ENCODE measurements at places on chromosomes 16 and 17.
A peak's percentile ranks its signal among the peaks of the same experiment; 100 is the strongest.

DNA sequence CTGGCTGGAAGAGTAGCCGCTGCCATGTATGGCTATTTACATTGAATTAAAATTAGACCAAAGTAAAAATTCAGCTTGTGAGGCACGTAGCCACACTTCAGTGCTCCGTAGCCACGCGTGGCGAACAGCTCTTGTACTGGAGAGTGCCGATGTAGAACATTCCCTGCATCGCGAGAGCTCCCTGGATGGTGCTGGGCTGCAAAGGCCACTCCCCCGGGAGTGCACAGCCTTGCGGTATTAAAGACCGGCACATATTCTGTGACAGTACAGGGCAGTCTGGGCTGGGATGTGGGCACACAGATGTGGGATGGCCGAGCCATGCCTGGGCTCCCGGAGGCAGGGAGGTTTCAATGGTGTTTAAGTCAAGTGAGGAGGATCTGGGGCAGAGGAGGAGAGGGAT lies 102.2 kb downstream of the CMIP start:
- no peak for DNase-seq

DNA sequence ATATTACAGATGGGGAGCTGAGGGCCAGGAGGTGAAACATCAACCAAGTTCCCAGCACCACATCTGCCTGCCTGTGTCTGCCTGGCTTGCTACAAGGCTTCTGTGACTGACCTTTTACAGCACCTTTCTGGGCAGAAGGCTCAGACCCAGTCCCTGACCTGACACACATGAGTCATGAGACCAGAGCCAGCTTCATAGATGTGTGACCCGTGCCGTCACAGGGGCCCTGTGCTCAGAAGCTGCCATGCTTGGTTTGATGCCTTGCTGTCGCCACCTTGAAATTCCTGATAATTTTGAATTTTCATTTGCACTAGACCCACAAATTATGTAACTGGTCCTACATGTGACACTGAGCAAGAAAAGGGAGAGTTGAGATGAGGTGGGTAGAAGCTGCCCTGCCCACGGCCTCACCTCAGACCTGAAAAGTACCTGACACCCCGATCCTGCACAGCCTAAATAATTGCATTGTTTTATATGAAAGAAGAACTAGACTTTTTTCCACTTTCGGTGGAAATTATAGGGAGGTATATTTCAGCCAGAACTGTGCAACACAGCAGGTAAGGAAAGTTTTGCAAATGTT lies 13.3 kb upstream of the PECAM1 start:
- no peak for DNase-seq

DNA sequence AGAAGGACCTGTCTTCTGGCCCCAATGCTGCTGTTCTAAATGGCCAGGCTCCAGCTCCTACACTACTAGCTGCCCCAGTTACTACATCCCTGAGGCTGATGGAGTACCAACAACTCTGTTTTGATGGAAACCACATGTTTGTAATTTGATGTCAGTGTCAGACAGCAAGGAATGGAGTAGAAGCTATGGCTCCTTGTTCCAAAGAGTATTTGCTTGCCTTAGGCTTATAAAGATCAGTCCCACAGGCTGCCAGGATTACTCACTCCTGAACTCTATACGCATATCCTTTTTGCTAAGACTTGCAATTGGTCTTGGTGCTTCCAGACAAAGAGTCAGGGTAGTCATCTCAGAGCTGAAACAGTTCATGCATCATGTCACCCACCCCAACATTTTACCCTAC lies 139.6 kb downstream of the HS3ST3A1 start:
- DNase-seq = no peak

DNA sequence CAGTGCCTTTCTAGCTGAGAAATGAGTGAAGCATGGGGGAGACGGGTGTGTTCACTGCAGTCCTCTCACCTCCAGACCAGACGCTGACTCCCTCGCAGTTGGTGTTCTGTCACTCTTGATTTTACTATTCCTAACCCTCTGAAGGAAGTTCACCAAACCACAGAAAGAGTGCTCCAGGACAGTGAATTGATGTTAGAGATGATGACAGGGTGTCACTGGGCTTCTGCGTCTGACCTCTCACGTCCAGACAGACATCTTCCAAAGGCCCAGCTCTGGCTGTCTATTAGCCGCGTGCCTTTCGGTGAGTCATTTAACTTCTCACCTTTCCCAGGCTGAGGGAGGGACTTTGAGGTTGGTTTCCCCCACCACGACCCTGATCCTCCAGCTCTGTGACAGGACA lies 8.2 kb downstream of the CRAMP1 start:
- DNase-seq = no peak

- no peak for DNase-seq
These were observed 27.5 kb downstream of the MPG start for GRCh38 chr16:105521-105920.

- no peak for DNase-seq
These were observed 42.6 kb upstream of the AXIN2 start for GRCh38 chr17:65604070-65604469.

DNA sequence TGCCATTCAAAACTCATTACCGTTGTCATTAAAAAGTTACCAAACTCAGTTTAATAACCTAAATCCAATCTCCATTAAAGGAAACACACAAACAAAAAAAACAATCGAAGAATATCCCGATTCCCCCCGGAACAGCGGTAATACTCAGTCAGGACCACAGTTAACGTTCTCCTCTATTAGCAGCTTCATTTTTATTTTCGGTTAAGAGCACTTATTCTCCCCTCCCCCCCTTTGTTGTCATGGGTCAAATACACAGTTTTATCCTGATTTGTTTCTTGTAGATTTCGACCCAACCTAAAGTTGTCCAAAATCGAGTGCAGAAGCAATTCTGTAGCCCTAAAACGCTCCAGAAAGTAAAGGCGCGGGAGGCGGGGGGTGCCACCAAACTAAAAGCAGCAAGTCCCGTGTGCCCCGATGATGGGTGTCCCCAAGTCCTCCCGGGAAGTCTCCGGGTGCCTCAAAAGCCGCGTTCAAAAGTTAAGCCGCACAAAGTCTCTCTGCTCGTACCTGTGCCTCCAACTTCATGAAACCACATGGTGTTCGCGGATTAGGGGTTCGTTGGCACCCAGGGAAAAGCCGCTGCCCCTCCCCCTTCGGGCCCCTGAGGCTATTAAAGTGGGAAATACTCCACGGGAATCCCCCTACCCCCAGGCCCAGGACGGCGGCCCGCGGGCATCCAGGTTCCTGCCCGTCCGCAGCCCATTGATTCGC lies 996 bp downstream of the SUMO2 start:
- DNase-seq = no peak

DNA sequence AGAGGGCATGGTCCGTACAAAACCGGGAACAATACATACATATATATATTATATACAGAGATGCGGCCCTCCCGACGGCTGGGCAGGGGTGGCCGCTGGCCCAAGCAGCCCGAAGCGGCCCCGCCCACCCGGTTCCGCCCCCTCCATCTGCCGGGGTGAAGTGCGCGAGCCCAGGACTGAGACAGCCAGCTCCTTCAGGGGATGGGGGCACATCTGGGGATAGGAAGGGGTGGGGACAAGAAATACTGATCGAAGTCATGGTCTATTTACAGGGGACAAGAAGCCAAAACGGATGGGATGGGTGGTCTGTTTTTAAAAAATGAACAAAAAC lies 3.8 kb upstream of the SAMD14 start:
- no peak for DNase-seq

DNA sequence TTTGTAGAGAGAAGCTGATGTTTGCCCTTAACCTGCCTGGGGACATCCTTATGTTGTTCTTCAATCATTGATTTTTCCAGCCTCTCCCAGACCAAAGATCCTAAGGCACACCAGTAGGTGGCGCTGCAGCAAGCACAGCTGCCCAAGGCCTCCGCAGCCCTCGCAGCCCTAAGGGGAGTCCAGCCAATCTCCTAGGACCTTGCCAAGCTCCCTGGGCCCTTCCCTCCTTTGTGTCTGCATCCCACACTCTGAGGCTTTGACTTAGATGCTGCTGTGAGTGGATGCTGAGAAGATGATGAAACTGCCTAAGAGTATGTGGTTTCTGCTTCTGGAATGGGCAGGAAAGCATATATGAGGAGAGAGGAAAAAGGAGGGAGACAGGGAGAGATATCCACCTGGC lies 47.1 kb downstream of the SPACA3 start:
- DNase-seq = no peak

DNA sequence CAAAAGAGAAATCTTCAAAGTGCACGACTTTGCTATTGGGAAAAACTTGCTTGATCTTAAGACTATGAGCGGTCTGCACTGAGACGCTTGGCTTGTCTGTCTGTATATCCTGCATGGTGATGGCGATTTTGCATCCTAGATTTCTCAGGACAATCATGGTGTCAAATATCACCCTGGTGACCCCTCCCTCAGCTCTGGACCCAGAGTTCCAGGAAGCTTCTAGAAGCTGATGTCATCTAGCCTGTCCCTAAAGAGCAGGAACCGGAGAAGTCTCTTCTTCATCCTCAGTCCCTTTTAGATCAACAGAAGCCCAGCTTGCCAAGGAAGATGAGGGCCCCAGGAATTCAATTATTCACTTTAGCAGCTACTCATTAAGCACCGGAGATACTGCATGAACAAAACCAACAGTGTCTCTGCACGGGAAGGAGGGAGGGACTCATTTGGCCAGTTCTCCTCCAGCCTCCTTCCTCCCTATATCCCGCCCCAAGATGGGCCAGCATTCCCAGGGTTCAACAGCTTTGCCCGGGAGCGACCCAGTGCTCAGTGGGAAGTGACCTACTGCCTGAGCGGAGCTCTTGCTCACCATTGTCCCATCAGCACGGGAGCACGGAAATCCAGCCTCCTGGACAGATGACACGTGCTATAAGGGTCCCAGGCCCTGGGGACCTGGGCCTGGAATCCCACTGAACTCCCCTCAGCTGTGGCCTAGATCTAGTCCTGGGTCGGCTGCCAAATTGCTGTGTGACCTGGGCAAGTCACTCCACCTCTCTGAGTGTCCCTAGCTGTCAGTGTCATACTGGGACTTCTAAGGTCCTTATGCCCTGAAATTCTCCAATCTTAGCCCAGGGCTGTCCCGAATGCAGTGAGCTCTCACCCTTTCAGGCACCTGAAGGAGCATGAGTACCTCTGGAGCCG lies 3.8 kb downstream of the EMP2 start:
- DNase-seq = no peak

DNA sequence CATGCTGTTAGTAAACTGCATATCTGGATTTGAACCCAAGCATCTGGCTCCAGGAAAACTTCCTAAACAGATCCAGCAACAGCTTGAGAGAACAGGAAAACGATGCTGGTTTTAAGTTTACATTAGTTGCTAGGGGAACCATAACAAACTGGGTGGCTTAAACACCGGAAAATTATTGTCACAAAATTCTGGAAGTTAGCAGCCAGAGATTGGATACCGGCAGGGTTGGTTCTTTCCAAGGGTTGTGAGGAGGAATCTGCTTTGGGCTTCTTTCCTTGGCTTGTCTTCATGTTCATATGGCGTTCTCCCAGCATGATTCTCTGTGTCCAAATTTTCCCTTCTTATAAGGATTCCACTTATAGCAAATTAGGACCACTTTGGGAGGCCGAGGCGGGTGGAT lies 276.9 kb upstream of the TOM1L1 start:
- no peak for DNase-seq

- DNase-seq = peak; percentile 11
These were observed 8.6 kb upstream of the ABCC3 start for GRCh38 chr17:50626037-50626574.

- DNase-seq = no peak
These were observed 18.4 kb downstream of the NPIPA1 start for GRCh38 chr16:14955546-14956231.

DNA sequence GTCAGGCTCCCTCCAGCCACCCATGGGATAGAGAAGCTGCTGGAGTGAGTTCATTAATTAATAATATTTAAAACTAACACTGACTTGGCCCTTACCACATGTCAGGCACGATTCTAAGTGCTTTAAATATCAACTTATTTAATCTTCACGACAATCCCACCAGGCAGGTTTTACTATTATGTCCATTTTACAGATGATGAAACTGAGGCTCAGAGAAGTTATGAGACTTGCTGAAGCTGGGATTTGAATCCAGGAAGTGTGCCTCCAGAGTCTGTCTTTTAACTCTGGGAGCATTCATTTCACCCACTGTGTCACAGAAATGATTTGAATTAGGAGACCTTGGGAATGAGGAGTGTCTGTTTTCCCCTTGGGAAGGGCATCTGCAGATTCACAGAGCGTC lies 8.8 kb downstream of the SPNS3 start:
- DNase-seq = no peak

GRCh38 chr17:37110746-37111145 lies 162.0 kb downstream of the AATF start:
- DNase-seq = no peak

GRCh38 chr16:1044460-1045309 lies 27.9 kb upstream of the SSTR5 start:
- DNase-seq = no peak

- no peak for DNase-seq
These were observed 5.9 kb upstream of the CDIP1 start for GRCh38 chr16:4544473-4544872.

GRCh38 chr17:66248285-66248684 lies 19.1 kb upstream of the APOH start:
- no peak for DNase-seq

GRCh38 chr17:41678411-41678906 lies 10.2 kb upstream of the EIF1 start:
- DNase-seq = peak; percentile 57

DNA sequence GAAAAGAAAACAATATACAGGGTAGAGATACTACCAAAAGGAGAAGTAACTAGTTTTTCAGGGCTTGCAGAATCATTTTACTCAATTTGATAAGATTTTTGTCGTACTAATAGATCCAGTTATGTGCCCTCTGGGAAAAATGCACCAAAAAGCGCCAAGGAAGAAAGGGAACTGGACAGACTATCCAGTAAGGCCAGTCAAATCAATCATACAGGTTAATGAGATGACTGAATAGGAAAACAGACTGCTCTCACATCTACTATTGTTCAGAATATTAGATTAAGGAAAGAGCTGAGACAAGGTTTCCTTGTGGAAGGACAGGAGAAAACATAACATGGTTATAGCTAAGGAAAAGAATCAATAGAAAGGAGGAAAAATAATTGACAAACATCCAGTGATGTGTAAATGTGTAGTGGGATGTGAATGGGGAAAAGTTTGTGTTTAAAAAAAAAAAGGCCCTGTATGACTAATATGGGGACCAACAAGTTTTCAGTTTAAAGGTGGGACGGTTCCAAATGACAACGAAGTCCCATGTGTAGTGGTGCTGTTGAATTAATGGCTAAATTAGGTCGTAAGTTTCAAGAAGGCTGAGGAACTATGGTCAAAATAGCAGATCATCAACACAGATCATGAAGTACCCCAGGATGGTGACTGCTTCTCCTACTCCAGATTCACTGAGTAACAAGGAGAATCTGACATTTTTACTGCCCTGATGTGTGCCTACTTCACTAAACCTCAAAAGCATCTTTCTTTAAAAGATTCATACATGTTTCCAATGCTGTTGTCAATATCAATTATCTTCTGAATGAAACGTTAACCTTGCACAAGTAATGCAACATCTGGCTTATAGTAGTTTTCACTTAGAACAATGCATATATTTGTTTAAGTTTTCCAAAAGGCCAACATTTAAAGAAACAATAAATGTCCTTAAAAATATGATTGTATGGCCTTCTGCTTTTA lies 40.7 kb downstream of the BRIP1 start:
- DNase-seq = no peak

DNA sequence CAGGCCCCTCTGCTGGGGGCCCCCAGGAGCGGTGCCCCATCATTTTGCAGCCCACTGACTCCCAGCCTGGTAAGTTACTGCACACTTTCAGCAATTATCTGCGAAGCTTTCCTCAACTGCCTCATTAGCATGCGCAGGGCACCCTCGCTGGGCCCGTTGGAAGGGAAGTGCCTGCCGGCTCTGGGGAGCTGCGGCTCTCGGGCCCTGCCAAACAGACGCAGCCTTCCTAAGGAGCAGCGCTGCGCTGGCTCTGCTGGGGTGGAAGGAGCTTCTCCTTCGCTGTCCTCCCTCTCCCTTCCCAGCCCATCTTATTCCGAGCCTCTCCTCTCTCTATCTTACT lies 71.0 kb downstream of the RBBP6 start:
- DNase-seq = no peak

Measured in bone marrow (tissue), 2 donors.